ENCODE measurements at places on chromosomes 7 and 10.

- no peak for DNase-seq
Measured at GRCh38 chr7:157906583-157906982, 569.8 kb downstream of the DNAJB6 start.

DNA sequence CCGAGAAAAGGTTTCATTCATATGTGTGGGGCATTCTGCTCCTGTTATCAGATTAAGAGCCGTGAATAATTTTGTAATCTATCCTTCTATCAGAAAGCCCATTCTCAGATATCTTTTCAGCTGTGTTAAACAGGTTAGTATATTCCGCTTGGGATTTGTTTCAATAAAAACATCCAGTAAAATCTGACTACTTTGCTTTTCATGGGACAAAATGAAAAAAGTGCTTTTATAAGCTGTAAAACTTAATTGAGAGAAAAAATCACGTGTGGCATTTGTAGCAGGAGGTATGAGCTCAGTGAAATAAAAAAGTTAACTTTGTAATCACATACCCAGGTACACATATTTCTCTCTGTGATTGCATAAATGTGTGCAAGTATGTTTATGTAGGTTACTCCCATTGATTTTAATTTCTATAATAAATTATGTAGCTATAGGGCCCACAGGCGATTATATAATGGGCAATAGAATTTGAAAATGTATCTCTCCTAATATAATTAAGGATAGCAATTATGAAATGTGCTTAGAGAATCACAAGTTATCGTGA lies 3.9 kb downstream of the MET start:
- DNase-seq = no peak

- peak; percentile 25 for DNase-seq
Measured at GRCh38 chr7:150520145-150520544, 5.5 kb downstream of the GIMAP7 start.

DNA sequence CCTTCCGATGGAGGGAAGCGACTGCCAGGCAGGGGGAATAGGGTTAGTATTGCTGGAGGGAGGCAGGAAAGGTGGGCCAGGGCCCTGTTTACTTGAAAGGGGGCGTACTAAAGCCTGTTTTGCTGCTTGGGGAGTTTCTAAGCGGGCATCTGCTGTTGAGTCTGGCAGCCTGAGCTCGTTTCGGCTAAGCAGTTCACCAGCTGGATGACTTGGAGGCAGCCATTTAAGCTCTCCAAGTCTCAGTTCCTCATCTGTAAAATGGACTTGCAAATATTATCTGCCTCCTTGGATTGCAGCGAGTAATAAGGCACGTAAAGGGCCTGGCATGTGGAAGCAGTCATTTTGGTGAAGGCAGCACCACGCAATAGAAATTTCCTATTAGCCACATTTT lies 44.0 kb downstream of the LDB3 start:
- DNase-seq = no peak

- DNase-seq = no peak
Measured at GRCh38 chr7:146660839-146661238, 544.2 kb downstream of the CNTNAP2 start.

GRCh38 chr10:65196111-65196510 lies 1674.9 kb downstream of the REEP3 start:
- DNase-seq = no peak

- no peak for DNase-seq
Measured at GRCh38 chr7:157357129-157358040, 20.6 kb downstream of the DNAJB6 start.

GRCh38 chr7:104653825-104654401 lies 325.5 kb downstream of the LHFPL3 start:
- DNase-seq = no peak

DNA sequence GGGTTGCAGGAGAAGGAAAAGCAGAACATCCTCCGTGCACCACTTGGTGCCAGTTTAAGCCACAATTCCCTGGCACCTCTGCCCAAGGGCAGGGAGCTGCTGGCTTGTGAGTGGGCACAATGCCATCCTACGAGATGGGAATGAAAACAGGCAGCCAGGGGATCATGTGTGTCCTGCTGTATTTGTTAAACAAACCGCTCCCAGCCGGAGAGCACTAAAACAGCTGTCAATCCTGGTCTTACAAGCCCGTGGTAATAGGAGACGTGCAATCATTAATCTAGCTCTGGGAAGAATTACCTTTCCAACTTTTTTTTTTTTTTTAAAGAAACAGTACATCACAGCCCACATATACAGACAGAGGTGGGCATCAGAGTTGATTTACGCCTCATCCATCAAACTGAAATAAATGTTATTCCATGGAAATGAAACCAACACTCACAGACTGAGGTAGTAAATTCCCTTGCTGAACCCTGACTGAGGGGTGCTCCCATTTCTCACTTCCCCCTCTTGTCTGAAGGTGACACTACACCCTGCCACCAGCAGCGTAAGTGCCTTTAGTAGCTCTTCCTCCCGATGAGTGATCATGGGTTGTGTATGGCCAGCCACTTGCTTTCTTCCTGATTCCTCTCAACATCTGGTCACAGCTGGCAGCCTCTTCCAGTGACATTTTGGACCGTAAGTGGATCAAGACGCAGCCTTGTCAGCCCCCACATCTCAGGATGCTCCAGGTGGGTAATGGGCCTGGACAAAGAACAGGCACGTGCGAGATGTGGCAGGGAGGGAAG lies 143.8 kb downstream of the TEX36 start:
- no peak for DNase-seq

GRCh38 chr10:123129618-123130271 lies 6.0 kb upstream of the HMX3 start:
- no peak for DNase-seq

GRCh38 chr7:835021-835420 lies 2.7 kb downstream of the SUN1 start:
- DNase-seq = no peak

GRCh38 chr7:117012696-117013095 lies 59.4 kb downstream of the ST7 start:
- no peak for DNase-seq

DNA sequence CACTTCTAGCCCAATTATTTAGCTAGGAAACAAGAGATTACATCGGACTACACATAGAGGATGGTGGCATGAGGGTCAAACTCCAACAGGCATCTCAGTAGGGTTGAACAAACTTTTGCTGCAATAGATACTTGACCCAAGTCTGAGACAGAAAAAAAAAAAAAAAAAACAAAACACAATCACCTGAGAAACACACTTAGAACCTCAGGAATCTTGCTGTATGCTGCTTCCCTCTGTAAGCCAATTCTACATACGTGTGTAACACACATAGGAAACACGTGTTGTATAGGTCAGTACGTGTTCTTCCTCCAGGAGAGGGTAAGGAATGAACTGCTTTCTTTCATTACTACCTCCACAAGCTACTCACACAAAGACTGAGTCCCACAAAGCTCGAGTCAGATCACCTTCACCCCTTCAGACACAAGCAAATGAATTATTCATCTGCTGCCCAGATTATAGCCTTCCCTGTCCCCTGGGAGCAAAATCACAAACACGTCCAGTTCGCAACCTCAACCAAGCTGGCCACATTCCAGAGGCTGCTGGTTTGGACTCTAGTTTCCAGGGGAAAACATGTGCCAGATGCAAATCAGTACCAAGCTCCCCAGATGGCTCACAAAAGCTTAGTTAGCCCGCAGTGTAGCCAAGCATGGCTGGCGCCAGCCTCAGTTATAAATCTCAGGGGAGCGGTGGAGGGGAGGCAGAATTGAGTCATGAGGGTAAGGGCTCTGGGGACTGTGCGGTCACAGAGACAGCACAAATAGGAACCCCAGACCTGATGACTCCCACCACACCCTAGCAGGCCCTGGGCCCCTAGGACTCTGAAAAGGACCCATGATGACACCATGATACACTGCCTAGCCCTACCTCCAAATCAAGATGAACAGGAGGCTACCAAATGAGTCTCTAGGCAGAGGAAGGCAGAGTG lies 15.1 kb downstream of the PSAP start:
- no peak for DNase-seq

DNA sequence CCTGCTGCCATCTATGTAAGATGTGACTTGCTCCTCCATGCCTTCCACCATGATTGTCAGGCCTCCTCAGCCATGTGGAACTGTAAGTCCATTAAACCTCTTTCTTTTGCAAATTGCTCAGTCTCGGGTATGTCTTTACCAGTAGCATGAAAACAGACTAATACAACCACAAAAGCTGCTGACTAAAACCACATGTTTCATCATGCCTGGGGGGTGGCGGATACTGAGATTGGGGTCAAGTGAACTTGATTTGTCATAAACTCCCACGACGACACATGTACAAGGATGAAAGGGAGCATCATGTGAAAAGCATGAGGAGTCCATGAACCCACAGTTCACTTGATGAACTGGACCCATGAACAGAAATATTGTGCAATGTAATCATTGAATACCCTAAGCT lies 134.9 kb upstream of the ANK3 start:
- no peak for DNase-seq
